ENCODE measurements at places on chromosomes 2 and 18. TPM values are rescaled to one million over a fixed set of nuclear protein-coding genes. Genes with fewer than 3 reads are reported as not detected.

The GKN1 gene
- not detected for total RNA-seq

- no peak for DNase-seq
These were observed 181.8 kb upstream of the GCFC2 start for GRCh38 chr2:75892490-75892889.

GRCh38 chr18:25345081-25345866, 6.7 kb downstream of the ZNF521 start:
- no peak for DNase-seq

DNA sequence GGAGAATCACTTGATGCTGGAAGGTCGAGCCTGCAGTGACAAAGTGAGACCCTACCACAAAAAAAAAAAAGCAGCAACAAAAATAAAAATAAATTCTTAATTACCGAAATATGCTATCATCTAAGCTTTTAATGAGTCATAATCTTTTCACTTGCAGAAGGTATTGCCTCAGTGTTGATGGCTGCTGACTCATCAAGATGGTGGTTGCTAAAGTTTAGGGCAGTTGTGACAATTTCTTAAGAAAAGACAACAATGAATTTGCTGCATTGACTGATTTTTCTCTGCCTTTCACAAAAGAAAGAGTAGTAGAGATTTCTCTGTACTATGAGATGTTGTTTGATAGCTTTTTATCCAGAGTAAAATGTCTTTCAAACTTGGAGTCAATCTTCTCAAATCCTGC, 1809.0 kb downstream of the SUCLG1 start:
- no peak for DNase-seq

DNA sequence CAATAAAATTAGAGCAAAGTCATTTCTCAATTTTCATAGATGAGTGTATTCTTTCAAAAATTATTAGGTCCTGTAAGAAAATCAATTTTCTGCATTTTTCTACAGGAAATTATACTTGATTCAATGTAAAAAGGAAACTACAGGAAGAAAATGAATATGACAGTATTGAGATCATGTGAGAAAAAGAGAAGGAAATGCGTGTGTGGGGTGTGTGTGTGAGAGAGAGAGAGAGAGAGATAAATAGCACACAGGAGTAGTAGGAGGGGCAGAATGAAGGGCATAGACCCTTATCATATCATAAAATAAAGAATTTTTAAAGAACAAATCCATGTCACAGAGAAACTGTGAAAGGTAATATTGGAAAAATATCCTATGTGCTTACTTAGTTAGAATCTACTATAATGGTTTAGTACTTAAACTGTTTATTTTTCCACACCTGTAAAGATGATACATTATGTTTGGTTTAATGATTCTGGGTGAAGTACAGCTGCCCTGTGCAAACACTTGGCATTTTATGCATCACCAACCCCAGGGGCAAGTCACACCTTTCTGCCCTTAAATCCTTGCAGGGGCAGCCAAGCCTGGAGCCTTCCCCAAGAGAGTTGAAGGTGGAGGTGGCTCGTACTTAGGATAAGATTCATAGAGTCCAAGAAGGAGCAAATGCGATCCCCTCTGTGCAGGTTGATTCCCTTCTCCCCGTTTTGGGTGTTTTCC, 276.4 kb downstream of the TGIF1 start:
- no peak for DNase-seq
